ENCODE measurements at places on chromosomes 7 and 10.

GRCh38 chr7:155355176-155355575 is 57.5 kb downstream of the INSIG1 start:
- DNase-seq: no peak

GRCh38 chr7:50121286-50121685 is 28.2 kb upstream of the ZPBP start:
- DNase-seq: no peak

- DNase-seq: no peak
These were observed 24.1 kb upstream of the CDCA7L start for GRCh38 chr7:21969822-21970221.

DNA sequence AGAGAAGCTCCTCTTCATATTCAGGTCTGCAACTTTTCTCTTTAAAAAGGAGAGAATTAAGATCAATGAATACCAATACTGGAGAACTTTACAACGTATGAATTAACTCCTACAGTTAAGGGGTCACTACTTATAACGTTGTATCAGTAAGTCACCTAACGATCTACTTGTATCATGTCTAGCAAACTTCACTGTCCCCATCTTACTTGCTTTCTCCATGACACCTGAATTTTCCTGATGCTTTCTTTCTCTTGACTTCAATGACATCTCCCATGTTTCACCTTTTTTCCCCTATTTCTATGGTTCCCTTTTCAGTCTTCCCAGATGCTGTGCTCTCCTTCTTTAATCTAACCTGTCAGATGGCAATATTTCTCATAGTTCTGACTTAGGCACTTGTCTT is 19.6 kb downstream of the NAMPT start:
- DNase-seq: no peak
